ENCODE measurements at places on chromosomes 7 and 10.

DNA sequence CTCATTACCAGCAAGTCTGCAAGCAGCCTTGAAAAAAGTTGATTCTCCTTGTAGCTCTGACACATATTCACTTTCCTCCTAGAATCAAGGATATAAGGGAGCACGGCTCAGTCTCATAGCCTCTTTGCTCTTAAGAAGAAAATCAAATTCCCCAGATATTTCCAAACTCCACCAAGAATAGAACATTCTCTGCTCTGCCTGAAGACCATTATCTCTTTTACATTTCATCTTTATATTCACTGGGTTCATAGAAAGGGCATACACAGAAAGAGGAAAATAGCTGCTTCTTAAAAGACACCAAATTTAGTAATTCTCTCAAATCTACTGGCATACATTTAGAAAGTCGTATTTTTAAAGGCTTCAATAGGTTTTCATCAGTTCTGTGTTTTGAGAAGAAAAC lies 92.0 kb downstream of the HPSE2 start:
- no peak for DNase-seq
- H3K27me3 ChIP-seq = no peaks in the 10 kb centered on the region
- no peak overlapping the region for H3K4me3 ChIP-seq
- H3K36me3 ChIP-seq = no peaks in the 10 kb centered on the region

DNA sequence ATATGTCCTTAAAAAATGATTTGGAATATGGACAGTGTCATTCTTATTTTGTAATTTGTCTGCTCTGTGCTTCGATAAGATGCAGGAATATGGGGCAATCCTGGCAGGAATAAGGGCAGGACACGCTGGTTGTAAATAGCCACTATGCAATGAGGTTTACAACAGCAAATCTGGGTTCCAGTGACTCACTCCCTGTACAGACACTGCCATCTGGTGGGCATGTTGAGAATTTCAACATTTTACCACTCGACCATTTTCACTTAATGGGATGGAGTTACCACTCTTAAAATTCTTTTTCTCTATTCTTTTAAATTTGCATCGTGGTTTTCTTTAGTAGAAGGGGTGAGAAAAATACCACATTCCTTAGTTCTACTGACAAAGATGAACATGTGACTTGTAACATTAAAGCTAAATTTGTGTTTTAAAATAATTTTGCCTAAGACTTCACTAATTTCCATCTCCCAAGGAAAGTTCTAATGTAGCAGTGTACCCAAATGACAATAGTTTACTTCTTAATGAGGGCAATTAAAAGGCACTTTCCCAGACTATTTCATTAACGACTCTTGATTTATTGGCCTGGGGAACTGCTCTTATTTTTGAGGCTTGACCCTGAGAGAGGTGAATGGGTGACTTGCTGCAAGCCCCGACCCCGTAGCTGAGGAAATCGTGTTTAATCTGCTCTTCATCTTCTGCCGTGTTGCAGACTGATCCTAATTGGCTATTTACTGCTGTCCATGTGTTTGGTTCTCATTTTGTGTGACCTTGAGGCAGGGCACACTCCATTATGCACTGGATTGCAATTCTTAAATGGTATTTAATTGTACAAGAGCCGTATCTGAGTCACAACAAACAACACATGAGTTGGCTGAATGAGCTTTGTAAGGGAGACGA lies 173.6 kb upstream of the IMMP2L start:
- H3K27ac ChIP-seq = no peak overlapping the region
- no peaks in the 10 kb centered on the region for H3K4me1 ChIP-seq
- no peaks in the 10 kb centered on the region for H3K36me3 ChIP-seq
- DNase-seq = peak; percentile 81

GRCh38 chr10:14952851-14953423 lies 959 bp downstream of the DCLRE1C start:
- no peak for DNase-seq
- H3K27me3 ChIP-seq = peaks cover 4% of the 10 kb centered on the region
- H3K27ac ChIP-seq = no peak overlapping the region
- no peaks in the 10 kb centered on the region for H3K36me3 ChIP-seq
- H3K4me3 ChIP-seq = peak overlapping the region; percentile 51

DNA sequence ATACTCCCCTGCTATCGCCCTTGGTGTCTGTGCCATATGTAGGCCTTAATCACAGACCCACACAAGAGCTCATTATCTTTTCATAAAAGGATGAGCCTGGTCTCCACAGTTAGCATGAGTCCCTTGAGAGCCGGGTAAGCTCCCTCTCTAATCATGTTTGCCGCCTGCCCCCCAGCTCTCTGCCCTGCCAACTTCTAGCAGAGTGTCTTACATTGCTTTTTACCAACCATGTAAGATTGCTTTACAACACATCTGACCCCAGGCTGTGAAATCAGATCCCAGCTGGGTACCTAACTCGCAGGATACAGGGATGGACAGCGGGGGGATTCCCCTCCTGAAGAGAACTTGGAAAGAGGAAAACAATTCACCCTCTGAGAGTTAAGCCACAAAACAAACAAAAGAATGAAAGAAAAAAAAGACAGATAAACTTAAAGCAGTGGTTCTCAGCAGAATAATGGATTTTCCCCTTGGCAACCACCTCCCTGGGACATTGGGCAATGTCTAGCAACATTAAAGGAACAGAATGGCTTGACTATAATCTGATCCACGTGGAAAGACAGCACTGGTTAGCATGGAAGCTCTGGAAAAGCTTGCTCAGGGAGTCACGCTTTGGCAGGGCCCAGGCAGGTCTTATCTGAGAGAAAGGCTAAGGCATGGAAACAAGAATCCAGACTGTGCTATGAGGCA lies 39.4 kb upstream of the ATOH7 start:
- peaks cover 2% of the 10 kb centered on the region for H3K4me1 ChIP-seq
- no peaks in the 10 kb centered on the region for H3K36me3 ChIP-seq
- H3K27me3 ChIP-seq = no peaks in the 10 kb centered on the region
- H3K4me3 ChIP-seq = no peak overlapping the region
- H3K27ac ChIP-seq = no peak overlapping the region

DNA sequence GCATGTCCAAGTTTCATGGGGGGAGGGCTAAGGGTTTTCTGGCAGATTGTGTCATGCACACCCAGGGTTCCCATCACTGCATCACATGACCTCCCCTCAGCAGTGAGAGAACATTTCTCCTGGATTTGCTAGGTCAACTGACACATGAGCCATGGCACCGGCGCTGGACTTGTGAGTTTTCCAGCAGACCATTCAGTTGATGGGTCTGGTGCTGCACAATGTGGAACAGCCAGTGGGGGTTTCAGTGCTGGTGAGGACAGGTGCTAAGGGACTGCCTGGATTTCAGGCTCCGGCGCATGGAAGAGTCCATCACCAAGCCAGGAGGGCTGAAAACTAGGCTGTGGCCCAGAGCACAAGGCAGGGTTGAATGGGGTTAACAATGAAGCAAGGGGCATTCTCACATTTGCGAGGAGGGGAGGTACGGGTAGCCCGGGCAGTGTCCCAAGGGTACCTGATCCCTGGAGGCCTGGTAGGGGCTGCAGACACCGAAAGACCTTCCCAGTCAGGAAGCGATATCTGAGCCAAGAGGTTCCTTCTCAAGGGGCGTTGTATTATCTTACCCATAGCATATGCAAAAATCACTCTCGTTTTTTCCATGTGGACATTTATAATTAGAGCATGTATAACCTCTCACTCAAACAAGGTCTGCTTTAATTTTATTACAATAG lies 203.0 kb downstream of the TNS3 start:
- peaks cover 17% of the 10 kb centered on the region for H3K4me1 ChIP-seq
- H3K27ac ChIP-seq = no peak overlapping the region
- no peak overlapping the region for H3K4me3 ChIP-seq
- no peaks in the 10 kb centered on the region for H3K36me3 ChIP-seq
- DNase-seq = no peak

DNA sequence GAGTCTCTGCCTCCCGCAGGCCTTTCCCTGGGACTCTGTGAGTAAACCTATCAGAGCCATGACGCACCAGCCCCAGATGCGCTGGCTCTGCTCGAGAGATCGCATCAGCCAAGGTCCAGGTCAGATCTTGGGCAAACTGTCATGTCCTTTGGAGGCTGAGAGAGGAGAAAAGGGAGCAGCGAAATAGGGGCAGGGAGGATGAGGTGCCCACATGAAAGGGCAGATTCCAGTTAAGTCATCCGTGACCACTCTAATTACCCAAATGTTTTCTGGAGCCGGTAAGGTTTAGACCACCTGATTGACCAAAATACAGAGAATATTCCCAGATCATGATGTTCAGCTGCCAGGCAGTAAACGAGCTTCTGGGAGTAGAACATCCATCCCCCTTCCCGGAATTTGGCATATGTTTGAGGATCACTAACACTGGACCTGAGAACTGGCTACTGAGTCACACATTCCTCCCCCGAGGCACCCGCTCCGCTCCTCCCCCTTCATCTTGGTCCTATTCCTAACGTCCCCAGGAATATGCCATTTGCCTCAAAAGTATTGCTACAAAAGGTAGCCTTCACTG lies 88.0 kb downstream of the FGFR2 start:
- no peak for DNase-seq
- H3K4me3 ChIP-seq = no peak overlapping the region
- H3K4me1 ChIP-seq = no peaks in the 10 kb centered on the region
- H3K27me3 ChIP-seq = no peaks in the 10 kb centered on the region
- peaks cover 26% of the 10 kb centered on the region for H3K36me3 ChIP-seq

DNA sequence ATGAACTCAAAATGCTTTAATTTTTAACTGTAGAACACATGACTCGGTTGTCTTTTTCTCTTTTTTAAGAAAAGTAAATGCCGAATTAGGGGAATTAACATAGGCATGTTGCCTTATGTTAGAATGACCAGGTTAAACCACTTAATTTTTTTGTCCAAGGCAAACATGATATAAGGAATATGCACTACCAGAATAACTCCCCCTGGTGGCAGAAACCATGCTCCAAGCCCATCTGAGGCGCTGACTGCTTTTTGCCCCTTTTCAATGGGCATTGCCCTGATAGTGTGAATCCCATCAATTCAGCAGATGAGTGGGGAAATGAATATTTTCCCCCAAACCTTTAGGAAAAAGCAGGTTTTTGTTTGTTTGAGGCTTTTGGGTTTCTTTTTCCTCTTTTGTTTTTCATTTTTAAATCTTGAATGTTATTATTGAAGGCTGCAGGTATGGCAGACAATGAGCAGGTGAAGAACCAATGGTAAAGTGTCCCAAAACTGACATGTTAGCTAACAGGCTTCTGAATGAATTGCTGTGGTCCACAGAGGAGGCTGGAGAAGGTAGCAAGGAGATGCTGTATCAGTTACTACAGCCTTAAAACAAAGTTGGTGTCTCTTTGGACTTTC lies 284.3 kb downstream of the SORCS3 start:
- H3K27me3 ChIP-seq = no peaks in the 10 kb centered on the region
- no peak overlapping the region for H3K4me3 ChIP-seq
- H3K36me3 ChIP-seq = no peaks in the 10 kb centered on the region
- no peak overlapping the region for H3K27ac ChIP-seq
- peaks cover 4% of the 10 kb centered on the region for H3K4me1 ChIP-seq
- peak; percentile 71 for DNase-seq

DNA sequence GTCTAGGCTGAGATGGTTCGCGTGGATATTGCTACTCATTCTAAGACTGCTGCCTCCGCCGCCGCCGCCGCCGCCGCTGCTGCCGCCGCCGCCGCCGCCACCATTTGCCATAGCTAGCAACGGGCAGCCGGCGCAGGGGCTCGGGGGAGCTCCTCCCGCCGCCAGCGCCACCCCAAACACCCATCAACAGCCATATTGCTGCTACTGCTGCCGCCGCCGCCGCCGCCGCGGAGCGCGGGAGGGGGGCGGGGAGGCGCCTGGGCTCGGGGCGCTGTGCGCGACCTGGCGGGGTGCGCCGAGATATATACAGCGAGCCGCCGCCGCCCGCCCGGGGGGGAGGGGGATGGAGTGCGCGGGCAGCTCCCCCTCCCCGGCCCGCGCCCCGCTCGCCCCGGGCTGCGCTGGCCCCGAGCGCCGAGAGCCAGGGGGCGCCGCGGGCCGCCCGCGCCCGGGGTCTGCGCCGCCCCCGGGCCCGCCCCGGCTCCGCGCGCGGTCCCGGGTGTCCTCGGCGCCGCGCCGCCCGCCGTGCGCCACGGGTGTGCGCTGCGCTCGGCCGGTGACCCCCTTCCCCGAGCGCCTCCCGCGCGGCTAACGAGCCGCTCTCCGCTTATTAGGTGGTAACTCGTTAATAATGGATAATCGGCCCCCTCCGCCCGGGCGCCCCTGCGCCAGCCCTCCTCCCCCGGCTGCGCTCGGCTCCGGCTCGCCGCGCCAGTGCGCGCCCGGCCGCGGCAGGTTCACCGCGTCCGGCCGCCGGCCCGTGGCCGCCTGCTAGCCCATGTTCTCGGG lies at the start of gene KCNMA1:
TSS of gene KCNMA1 (minus strand) at position 277 of the 789 bp plus-strand sequence.
- no peaks in the 10 kb centered on the region for H3K36me3 ChIP-seq
- H3K27me3 ChIP-seq = peaks cover 51% of the 10 kb centered on the region
- peak within 1 kb of the TSS; percentile 66 for H3K4me3 ChIP-seq
- H3K4me1 ChIP-seq = peaks cover 8% of the 10 kb centered on the region

GRCh38 chr7:102841290-102841689 lies 71.5 kb upstream of the LRRC17 start:
- H3K4me3 ChIP-seq = no peak overlapping the region
- no peak overlapping the region for H3K27ac ChIP-seq
- H3K4me1 ChIP-seq = no peaks in the 10 kb centered on the region

DNA sequence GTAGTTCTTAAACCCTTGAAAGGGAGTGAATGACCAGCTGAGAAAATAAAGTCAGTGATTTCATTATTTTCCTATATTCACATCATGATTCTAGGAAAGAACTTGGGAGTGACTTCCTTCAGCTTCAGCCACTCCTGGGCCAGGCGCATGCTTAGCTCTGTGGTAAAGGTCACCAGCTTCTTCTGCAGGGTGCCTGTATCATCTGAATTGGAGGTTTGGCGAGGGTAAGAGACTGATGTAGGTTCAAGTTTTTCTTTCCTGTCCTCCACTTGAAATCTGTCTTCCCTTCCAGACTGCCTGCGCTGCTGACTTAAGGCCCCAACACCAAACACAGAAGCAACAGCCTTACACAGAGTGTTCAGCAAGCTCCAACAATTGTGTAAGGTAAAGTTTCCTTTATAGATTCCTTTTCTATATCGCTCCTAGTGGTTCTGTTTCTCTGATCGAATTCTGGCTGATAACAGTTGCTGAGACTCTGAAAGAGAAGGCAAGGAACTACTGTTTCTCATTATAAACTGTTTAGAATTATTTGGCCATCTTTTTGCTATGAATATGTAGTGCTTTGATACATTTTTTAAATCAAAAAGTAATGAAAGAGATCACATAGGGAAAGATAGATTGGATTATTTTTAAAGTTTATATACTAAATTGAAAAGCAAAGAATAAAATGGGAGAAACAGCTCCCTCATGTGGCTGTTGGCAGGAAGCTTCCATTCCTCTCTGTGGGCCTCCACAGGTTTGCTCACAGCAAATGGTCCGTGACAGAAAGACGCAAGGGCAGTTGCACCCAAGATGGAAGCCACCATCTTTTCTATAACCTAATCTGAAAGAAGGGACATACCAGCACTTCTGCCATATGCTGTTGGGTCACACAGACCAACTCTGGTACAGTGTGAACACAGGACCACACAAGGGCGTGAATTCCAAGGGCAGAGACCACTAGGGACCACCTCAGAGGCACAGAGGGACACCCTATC lies 14.0 kb downstream of the GATAD1 start:
- H3K36me3 ChIP-seq = peaks cover 17% of the 10 kb centered on the region
- no peak for DNase-seq
- H3K4me1 ChIP-seq = no peaks in the 10 kb centered on the region
- H3K27ac ChIP-seq = no peak overlapping the region

GRCh38 chr10:99682752-99683151 lies 23.4 kb downstream of the ENTPD7 start:
- no peaks in the 10 kb centered on the region for H3K4me1 ChIP-seq
- no peak overlapping the region for H3K4me3 ChIP-seq
- DNase-seq = no peak
- H3K27me3 ChIP-seq = no peaks in the 10 kb centered on the region
- H3K27ac ChIP-seq = no peak overlapping the region
